AG08395 (cell line): ENCODE measurements at places on chromosomes 5 and 9.

DNA sequence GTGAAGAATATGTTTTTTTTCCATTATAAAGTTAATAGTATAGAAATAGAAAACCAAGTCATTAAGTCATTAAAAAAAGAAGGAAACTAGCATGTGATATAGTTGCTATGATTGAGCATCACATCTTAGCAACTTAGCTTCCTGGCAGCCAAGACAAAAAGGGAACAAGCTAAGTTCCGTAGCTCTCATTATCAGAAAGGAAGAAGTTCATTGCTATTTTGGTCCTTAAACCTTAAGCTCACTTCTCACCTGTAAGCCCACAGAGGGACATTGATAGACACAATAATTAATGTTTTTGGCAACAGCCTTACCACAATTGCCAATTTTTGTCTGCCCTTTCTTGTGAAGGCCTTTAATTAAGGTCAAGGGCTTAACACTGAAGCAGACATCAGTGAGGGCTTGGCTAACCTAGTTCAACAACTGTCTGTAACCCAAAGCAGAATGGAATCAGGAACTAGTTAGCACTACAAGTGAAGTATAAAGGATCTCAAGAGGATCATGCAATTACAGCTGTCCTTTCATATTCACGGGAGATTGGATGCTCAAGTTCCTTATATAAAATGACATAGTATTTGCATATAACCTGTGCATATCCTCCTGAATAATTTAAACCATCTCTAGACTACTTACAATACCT, 24.0 kb upstream of the KLF4 start:
- no peak for DNase-seq

GRCh38 chr9:31590091-31590490, 794.4 kb upstream of the ACO1 start:
- no peak for DNase-seq

- no peak for DNase-seq
Measured at GRCh38 chr5:90480699-90481098, 6.0 kb downstream of the POLR3G start.

DNA sequence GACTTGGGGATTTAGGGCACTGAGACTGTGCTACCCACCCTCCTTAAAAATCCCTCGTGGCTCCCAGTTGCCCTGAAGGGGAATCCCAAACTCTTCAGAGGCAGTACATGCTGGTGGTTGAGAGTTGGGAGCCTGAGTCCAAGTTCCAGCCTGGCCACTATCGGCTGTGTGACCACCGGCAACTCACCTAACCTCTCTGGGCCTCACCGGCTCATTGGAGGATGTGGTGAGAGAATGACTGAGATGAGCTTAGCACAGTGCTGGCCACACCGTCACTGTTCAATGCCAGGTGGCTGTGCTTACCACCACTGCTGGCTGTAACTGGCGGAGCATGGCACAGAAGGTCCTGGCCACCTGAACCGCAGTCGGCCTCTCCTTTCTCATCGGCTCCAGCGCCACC, 200.2 kb downstream of the C9orf50 start:
- DNase-seq: no peak

DNA sequence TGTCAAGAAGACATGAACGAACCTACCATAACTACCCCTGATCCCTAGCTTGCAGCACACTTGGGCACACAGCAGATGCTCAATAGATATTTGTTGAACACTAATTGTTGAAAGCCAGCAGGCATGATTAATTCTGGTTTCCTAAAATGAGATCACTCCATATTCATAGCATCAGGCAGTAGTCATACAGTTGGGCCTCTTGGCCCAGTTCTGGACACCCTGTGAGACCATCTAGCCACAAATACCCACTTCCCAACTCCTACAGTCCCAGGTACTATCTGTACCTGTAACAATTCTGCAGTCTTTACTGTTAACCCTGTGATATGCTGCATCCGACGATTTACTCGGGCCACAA, 24.2 kb downstream of the P4HA2 start:
- peak; percentile 65 for DNase-seq
